ENCODE measurements at places on chromosomes 13 and 19.

GRCh38 chr19:13961826-13962698 is 9.8 kb downstream of the DCAF15 start:
- no peak for DNase-seq

DNA sequence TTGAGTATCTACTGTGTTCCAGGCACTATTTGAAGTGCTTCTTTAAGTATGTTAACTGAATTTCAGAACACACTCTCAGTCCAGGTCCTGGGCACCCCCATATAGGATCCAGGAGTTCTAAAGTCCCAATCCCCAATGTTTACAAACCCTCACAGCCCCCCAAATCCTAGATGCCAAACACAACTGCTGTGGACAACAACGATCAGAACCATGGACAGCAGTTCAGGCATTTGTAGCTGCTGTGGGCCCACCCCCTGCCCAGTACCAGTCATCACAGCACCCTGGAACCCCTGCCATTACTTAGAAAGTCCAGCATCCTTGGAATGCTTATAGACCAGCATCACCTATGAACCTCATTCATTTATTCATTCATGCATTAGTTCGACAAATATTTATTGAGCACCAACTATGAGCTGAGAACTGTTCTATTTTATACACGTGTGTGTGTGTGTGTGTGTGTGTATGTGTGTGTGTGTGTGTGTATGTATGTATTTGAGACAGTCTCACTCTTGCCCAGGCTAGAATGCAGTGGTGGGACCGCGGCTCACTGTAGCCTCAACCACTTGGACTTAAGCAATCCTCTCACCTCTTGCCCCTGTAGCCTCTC is 19.3 kb upstream of the SDHAF1 start:
- DNase-seq, result peak; percentile 52

DNA sequence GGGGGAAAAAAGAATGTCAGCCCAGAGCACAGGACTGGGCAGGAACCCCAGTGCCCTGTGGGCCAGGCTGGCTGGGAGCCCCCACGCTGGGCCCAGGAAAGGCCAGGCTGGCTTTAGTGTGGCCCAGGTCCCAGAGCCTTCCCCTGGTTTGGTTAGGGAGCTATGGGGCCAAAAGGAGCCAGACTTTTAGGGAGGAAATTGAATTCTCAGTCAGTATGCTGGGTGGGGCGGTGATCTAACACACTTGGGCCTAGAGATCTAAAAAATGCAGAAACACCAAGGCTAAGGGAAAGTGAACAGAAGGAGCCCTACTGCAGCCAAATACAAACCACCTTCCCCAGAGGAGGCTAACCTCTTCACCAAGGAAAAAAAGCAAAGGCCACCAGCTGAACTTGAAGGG is 137.5 kb downstream of the CRYL1 start:
- no peak for DNase-seq

- DNase-seq, result peak; percentile 49
Measured at GRCh38 chr19:39223703-39224279, 19.7 kb upstream of the SYCN start.

DNA sequence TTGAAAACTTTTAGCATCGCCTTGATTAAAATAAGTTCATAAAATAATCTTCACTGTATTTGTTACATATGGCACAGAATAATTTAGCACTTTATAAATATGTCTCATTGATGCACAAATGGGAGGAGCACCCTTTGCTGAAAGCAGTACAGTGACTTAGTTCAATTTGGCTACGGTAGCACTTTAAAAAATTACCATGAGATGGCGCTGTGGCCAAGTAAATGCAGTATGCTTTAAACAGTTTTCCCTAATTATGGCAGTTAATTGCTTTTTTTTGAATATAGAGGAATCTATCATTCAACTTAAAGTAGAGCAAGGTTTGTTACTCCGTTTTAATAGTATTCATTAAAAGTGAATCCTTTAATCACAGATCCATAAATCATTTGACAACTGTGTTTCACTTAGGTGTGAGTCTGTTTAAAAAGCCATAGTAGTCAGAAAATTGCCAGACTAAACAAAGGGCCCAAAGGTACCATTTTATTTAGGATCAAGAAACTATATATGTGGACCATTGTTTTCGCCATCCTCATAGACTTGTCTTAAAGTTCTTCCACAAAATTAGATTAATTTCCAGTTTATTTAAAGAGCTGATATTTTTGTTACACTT is 34.7 kb upstream of the ESD start:
- DNase-seq, result peak; percentile 50

DNA sequence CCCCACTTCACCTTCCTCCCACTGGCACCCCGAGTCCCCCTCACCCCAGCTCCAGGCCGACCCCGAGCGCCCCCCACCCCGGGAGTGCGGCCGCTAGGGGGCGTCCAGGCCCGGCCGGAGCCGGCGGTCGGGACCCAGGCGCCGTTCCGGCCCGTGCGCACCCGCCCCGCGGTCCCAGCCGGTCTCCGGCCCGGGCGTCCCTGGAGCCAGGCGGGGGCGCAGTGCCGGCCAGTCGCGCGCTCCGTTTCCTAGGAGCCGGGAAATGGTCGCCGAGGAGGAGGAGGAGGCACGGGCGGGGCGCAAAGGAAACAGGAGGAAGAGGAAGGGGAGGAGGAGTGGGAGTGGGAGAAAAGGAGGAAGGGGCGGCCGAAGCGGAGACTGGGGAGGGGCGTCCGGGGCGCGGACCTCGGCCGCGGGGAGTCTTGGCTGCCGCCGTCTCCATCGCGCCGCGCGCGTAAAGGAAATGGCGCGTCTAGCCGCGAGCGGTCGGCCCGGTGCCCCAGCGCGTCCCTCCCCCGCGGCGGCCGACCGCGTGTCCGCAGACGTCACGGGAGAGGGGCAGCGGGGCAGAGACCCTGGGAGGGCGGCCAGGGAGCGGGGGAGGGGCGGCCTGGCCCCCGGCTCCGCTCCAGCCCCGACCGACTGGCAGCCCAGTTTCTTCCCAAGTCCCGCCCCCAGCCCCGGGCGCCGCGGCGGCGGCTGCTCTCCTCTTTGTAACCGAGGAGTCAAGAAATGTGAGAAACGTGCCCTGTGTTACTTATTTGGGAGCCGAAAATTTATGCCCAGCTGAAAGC is 1.1 kb upstream of the KCTD15 start:
- DNase-seq, result peak; percentile 31

DNA sequence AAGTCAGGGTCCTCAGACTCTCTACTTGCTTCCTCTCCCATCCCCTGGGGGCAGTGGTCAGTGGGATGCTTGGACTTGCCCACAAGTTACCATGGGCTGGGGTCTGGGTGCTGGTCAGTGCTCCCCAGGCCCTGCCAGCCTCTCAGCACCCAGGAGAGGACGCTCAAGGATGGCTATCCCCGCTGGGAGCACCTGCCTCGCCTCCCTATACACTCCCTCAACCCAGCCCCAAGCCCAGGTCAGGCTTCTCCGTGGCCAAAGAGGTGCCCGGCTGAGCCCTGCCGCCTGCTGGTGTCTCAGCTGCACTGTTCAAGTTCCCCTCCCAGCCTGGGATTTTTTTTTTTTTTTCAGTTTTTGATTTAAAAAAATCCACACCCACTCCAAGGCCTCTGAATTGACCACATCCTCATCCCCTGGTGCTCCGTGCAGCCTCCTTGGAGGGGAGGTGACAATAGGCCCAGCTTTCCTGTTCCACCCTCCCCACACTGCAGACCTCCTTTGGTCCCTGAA is 10.8 kb downstream of the F2RL3 start:
- peak; percentile 46 for DNase-seq

GRCh38 chr13:70814684-70815083 is 706.4 kb upstream of the KLHL1 start:
- DNase-seq, result no peak

GRCh38 chr13:37127691-37128241 is 22.3 kb upstream of the CSNK1A1L start:
- no peak for DNase-seq

- DNase-seq, result no peak
Measured at GRCh38 chr13:93614776-93615175, 388.2 kb downstream of the GPC6 start.

DNA sequence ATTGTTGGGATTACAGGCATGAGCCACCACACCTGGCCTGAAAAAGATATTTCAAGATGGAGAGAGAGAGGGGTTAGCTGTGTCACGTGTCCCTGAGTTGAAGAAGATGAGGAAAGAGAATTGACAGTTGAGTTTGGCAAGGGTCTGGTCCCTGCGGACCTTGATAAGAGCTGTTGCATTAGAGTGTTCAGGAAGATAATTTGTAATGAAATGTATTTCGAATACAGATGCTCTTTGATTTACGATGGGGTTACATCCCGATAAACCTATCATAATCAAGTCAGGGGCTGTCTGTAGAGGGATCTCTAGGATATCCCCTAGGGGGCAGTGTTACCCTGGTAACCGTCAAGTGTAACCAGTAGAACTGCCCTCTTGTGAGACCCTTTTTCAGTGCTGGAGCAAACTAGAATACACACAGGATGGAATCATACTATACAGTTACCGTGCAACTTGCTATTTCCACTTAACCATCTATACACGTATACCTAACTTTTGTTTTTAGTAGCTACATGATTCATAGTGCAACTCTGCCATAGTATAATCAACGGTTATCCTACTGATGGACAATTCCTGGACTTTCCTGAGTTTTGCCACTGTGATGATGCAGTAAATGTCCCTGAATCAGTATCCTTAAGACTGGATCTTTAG is 1.5 kb upstream of the ELOF1 start:
- peak; percentile 81 for DNase-seq
